ENCODE measurements at places on chromosomes 5 and 9.

- peak; percentile 60 for DNase-seq
Observed at GRCh38 chr5:172086194-172086975, 79.9 kb upstream of the FBXW11 start.

DNA sequence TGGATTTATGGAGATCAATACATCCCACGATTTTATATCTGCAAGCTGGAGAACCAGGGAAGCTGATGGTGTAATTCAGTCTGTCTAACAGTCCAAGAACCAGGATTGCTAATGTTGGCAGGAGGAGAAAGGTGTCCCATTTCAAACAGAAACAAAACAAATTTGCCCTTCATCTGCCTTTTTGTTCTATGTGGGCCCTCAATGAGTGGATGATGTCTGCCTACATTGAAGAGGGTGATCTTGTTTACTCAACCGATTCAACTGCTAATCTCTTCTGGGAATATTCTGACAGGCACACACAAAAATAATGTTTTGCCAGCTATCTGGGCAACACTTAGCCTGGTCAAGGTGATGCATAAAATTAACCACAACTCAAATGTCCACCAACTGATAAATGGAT is 65.1 kb upstream of the IL33 start:
- no peak for DNase-seq

DNA sequence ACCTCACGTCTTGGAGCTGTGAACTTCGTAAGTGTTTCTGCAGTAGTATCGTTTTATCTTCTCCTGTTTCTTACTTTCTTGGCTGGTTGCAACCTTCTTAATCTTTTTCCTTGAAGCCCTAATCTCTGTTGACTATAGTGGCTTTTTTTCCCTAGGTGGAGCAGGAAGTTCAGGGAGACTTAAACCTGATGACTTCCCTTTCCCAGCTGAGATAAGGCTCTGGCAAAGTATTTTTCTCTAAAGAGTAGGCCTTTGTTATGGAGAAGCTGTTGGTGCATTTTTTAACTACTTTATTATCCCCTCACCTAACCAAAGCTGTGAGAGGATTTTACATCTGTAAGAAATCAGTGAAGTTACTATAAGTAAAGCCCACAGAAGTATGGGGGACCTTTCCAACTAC is 723.1 kb upstream of the RIOK2 start:
- no peak for DNase-seq

DNA sequence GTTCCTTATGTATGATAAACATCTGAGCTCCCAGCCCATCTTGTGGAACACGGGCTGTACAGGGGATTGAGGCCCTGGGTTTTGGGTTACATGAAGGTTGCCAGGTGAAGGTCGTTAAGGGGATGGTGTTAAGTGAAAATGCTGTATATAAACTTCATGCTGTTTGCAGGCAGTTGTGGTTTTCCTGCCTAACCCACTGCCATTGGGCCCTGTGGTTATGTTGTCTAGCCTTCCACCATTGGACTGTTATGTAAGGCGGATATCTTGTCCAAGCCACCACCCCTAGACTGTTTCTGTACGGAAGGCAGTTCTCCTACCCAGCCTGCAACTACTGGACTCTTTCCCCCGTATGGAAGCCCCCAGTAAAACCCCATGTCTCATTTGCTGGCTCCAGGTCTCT is 246.1 kb downstream of the KIF4B start:
- DNase-seq, result no peak

DNA sequence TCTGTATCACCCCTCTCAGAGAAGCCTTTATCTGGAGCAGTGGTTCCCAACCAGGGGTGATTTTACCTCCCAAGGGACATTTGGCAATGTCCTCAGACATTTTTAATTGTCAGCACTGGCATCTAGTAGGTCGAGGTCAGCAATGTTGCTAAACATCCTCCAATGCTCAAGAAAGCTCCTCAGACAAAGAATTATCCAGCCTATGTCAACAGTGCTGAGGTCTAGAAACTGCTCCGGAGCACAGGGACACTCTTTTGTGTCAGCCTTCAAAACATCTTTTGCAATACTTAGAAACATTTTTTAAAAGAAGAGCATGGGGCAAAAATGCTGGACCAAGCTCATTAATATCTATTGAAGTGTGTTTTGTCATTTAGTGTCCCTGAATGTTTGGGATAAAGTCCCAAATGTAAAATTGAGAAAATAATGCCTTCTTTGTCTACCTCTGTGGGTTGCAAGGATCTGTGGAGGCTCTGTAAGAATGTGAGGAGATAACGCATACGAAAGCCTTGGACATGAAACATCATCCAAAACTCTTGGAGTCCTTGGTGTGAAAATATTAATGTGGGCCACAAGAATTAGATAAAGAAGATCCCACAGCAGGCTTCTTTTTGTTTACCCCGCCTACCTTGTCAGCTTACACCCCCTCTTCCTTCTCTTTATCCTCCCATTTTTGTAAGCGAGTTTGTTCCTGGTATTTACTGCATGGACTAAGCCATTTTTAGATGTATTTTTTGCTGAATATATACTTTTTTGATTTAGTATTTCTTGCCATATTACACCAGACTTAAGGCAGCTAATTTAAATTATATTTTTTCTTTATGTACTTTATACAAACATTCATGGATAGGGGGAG is 193.5 kb downstream of the CD180 start:
- DNase-seq, result no peak

Data from cerebellar cortex (tissue), 1 donor.